ENCODE measurements at places on chromosomes 5 and 9. TPM values are rescaled to one million over a fixed set of nuclear protein-coding genes. Genes with fewer than 3 reads are reported as not detected.

- DNase-seq: peak; percentile 99
These were observed at the start of gene ZBTB5 for GRCh38 chr9:37465249-37466036. Gene ZBTB5 (minus strand): TSS chr9:37465450. CDS start chr9:37442551, 22,899 bp downstream.

GRCh38 chr5:156920042-156920860, 42.8 kb downstream of the TIMD4 start:
- no peak for DNase-seq

DNA sequence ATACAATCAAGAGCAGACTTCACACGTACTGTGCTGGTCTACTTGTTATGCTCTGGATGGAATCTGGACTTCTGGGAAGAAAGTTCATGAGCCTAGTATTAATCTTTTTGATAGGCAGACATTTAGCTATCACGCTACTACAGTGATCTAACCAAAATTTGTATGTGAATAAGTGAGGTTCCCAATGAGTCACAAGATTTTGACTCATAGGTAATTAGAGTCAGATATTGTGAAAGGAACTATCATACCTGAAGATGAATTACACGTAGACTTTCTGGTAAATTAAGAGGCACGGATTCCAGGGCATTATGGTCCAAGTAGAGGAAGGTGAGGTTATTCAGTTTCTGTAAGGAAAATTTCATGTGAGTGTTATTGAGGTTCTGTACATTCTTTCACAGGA, 18.4 kb downstream of the OGN start:
- DNase-seq: no peak

Gene OCLN
- 14.1 TPM for total RNA-seq

DNA sequence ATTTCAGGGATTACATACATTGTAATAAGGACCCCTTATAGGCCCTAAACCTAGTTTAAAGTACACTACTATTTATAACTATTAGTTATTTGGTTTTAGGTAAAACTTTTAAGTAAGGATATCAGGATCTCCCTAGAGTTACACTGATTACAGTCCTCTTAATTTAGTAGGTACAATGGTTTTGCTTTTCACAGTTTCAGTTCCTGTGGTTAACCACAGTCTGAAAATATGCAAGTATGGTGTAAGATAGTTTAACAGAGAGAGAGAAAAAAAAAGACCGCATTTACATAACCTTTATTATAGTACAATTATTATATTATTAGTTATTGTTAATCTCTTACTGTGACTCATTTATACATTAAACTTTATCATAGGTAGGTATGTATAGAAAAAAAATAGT, 725.3 kb upstream of the PTPRD start:
- no peak for DNase-seq

Gene LCN2
- total RNA-seq: not detected

GRCh38 chr9:79895232-79895631, 323.5 kb downstream of the TLE4 start:
- no peak for DNase-seq

DNA sequence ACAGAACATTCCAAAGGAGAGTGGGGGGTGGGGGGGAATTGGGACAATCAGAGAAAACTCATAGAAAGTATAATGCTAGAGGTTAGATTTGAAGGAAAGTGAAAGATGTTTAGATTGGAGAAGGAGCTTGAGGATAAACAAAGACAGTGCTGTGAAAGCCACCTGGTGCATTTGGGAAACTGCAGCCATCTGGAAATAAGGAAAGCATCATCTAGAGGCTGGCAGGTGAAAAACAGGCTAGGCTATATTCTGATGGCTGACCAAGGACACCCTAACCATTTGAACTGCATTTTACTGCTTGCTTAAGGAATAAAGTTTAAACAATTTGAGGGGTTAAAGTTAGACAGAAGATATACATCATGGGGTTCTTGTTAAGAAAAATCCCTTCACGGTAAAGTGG, 296.4 kb downstream of the CETN3 start:
- DNase-seq: no peak

DNA sequence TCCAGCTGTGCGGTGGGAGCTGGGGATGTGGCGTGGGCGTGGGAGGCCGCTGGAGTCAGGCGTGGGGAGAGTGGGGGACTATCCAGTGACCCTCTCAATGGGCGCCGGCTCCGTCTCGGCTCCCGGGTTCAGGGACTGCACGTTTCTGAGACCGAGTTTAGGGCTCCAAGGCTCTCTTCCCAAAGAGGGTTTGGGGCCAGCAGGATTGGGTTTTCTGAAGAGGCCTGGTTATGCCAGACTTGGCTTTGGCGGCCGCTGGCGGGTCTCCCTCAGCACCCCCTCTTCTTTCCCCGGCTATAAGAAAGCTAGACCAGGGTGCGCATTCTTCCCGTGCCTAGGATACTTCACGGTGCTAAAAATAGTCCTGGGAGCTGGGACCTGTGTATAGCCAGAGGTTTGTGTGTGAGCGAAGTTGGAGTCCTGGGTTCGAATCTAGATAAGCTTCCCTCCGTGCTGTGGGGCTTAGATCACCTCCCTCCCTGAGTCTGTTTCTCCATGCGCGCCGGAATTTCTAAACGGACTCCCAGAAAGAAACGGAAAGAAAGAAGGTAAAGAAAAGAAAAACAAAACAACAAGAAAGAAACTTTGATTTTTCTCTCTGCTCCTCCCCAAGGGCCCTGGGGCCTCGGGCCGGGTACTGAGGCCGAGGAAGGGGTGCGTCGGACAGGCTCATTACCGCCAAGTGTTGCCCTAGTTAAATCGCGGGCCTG, 5.0 kb downstream of the HAND1 start:
- no peak for DNase-seq

DNA sequence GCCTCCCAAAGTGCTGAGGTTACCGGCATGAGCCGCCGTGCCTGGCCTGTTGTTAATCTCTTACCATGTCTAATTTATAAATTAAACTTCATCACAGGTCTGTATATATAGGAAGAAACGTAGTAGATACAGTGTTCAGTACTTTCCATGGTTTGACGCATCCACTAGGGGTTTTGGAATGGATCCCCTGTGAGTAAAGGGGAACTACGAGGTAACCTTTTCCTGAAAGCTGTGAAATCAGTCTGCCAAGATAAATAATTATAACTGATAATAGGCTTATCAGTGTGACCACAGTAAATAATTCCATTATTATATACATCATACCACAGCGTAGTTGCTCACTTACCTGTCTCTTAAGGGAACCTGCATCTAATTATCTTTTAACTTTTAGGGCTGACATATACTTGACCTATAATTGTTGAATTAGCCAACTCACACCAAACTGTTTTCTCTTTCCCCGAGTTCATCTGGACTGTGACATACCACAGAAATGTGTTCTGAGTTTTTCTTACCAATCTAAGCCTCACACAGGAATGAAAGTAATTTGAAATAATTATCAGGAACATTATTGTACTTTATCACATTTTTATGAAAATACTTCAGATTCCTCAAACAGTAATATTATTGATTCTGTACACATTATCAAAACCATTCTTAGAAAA, 42.9 kb downstream of the DAPK1 start:
- no peak for DNase-seq

DNA sequence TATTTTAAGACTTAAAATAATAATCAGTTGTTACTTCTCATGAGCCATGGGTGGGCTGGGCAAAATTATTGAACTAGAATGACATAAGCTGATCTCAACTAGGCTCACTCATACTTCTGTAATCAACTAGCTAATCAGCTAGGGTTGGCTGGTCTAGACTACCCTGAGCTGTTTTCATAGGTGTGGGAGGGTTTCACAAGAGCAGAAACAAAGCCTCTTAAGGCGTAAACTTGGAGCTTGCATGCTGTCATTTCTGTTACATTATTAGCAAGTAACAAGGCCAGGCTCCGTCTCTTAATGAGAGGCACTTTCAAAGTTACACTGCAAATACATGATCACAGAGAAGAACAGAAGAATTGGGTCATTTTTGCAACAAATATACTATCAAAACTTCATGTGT, 57.2 kb upstream of the GHR start:
- no peak for DNase-seq

Gene QRFP
- not detected for total RNA-seq

Gene SUSD3
- total RNA-seq: not detected

DNA sequence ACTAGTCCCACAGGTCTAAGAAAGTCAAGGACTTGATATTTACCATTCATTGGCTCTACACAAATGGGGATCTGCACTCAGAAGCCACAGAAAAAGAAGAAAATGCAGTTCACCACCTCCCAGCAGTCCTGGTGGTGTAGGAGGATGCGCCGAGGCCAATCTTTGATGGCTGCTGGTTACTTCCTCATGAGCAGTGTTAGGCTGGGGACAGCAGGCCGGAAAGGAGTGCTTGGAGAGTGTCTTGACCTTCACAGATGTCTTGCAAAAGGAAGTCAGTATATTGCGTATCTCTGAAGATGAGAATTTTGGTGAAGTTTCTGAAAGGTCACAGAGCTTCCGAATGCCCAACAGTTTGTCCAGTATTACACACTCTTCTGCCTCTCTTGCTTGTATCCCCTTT, 597.0 kb downstream of the EBF1 start:
- DNase-seq: no peak

- peak; percentile 56 for DNase-seq
These were observed 35.2 kb downstream of the PIK3R1 start for GRCh38 chr5:68250661-68251298.

DNA sequence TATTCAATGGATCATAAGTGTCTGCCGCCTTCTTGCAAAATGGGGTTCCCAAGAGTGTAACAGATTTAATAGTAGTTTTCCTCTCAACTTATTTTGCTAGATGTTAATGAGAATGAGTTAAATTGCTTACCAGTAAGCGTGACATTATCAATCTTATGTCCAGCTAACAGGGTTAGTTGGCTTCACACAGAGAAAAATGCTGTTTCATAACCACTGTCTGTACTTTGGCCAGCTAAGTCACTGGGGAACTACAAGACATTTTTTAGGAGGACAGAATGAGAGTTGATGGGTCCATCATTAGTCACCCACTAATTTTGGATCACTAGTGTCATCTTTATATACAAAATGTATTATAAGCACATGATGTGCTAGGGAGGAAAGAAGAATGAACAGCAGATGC, 1.4 kb downstream of the CDC37L1 start:
- DNase-seq: no peak

DNA sequence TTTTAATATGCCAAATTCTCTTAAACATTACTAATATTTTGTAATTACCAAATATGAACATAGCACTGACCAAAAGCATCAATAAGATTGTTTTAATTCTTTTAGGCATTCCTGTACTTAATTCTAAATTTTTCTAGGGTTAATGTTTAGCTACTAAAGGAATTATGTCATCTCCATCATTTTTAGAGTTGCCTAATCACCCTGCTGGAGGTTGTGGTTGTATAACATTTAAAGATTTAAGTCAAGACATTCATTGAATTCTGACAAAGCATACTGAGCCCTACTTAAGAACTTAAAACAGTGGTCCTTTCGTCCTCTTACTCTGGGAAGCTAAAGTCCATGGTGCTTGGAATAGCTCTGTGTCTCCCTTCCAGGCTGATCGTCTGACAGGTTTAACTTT, 28.1 kb upstream of the DAB2 start:
- no peak for DNase-seq

DNA sequence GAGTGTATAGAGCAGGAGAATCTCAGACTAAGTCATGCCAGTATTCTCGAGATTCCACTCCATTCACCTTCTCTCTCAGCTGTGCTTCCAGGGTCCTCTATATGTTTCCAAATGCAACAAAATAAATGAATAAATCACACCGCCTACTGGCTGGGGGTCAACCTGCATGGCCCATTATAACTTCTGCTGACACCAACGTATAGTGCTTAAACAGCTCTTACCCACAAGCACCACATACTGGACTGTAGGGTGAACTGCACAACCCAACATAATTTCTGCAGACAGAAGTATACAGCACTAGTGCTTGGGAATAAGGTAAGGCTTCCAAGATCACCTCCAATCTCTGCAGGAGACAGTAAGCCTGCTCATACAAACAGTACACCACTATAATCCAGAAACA, 33.1 kb upstream of the HTR4 start:
- peak; percentile 56 for DNase-seq

- DNase-seq: no peak
These were observed 126.1 kb downstream of the NR2F1-AS1 start for GRCh38 chr5:93454896-93455295.

Gene PAEP
- not detected for total RNA-seq

GRCh38 chr5:55711507-55712022, 559 bp downstream of the SLC38A9 start:
- DNase-seq: no peak

Gene CDC25C
- total RNA-seq: 22.3 TPM

Gene CDH10
- 1.4 TPM for total RNA-seq

Gene SPATA31E1
- total RNA-seq: not detected

DNA sequence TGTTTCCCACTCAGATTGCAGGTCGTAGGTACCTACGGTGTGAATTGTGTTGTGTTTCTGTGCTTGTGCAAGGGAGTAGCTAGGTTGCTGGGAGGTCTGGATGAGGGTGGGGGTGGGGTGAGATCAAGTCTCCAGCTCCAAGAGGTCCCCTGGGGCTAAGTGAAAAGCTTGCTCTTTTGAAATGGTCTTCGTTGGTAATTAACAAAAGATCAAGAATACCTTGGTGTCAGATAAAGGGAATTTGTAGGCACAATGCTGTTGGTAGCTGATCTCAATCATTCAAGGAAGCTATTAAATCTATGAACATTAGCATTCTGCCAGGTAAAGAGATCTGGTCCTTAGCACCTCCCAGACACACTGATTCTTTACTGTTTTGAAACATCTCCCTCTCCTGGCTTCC, 928 bp upstream of the PCDHGC4 start:
- no peak for DNase-seq

DNA sequence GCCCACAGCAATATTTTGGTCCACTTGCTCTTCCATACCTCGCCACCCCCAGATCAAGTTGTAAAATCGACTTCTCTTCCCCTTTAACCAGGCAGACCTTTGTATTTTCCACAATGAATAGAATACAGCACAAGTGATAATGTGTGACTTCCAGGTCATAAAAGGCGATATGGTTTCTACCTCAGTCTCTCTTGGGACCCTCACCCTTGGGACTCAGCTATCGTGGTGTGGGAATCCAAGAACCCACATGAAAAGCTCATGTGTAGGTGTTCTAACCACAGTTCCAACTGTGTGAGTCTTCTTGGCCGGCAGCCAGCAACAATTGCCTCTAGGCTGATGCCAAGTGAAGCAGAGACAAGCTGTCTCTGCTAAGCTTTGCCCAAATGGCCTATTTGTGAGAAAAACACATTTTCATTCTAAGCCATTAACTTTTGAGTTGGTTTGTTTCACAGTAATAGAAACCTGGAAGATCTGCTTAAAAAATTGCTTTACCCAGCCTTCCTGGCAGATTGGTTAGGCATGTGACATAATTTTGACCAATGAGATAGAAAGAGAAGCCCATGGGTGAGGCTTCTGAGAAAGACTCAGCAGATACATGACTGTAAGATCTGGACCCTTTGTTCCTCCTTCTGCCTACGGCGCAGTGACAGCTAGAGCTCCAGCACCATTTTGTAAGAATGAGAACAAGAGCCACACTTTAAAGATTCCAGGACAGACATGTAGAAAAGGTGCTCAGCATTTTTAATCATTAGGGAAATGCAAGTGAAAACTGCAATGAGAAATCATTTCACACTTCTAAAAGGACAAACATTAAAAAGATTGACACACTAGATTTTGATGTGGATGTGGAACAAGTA, 18.3 kb upstream of the MLLT3 start:
- DNase-seq: peak; percentile 83

GRCh38 chr5:129125819-129126218, 31.3 kb downstream of the ISOC1 start:
- DNase-seq: no peak
